ENCODE measurements at places on chromosomes 7 and 10.
A peak's percentile ranks its signal among the peaks of the same experiment; 100 is the strongest.

DNA sequence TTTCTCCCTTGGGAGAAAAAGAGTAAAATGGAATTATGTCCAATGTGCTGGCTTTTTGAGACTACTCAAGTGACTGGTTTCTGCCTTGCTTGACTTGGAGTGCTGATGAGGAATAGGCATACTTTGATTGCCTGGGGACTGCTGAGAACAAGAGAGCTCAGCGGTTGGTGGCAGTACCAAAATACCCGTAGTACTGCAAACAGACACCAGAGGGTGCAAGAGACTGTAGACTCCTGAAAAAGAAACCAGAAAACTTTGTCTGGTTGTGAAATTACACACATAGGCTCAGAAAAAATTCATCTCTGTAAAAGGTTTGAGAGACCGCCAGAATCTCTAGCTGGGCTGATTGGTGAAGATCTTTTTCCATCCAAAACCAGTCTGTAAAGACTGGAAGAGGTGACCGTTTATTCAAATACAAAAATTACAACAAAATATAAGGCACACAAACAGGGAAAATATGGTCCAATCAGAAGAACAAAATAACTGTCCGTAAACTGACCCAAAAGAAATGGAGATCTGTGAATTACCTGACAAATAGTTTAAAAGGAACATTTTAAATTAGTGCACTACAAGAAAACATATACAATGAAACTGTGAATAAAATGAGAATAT, 18.5 kb downstream of the BICC1 start:
- DNase-seq: peak; percentile 54

- DNase-seq: no peak
Measured at GRCh38 chr10:31272841-31273240, 46.2 kb upstream of the ZEB1 start.

GRCh38 chr10:27745732-27746396, at the start of gene MKX:
Gene MKX, minus strand, starts transcription at chr10:27745819. Its CDS starts 2,404 bp downstream, at chr10:27743415.
- DNase-seq: no peak

DNA sequence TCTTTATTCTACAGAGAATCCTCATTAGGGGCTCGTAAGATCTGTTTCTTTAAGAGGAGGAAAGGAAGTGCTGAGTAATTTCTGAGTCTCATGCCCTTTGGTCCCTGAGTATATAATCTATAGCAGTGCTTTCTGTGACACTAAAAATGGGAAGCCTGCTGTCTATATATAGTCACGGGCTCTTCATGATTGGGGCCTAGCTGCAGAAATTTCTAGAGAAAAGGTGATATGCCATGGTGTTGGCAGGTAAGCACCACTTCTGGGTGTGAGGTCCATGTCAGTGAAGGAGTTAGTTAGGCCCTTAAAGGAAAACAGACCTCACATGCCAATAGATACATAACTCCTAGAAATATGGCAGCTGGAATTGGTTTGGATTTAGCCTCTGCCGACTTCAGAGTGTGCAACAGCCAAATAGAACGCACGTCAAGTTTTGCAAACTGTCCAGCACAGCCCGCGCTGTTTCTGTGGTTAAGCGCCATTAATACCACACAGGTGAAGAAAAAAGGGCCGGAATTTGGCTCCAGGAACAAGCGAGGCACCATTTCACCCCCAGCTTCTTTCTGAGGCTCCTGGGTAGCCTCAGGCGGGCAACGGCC, 123.2 kb downstream of the TACC2 start:
- DNase-seq: no peak

DNA sequence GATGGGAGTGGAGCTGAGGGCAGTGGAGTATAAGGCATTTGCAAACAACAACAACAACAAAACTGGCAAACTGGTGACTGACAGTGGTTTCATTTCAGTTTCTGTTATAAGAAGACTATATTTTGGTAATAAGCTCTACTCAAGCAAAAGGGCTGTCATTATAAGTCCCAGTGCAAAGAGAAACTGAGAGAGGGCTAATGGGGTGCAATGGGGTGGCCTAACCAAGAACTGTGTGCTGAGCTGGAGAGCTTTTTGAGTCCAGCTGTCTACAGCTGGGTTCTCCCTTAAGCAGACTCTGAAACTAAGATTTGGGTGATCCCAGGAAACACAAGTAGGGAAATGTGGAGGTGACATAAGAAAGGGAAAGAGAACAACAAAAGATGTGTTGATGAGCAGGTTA, 439.3 kb downstream of the ADRA2A start:
- DNase-seq: no peak

DNA sequence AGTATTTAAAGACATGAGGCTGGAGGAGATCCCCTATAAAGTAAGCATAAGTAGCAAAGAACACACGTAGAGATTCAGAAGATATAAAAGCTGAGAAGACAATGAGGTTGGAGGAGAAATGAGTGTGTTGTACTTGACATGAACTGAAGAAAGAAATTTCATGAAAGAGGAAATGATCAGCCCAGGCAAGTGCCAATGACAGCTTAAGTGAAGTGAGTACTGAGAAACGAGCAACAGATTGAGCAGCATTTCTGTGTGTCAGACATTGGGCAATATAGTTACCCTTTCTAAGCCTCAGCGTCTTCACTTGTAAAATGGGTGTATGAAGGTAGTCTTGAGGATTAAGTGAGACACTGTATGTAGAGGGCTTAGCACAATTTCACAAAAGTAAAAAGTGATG, 4.8 kb upstream of the LIPA start:
- DNase-seq: no peak

Data from SJSA1 (cell line).